ENCODE measurements at places on chromosomes 7 and 10.

DNA sequence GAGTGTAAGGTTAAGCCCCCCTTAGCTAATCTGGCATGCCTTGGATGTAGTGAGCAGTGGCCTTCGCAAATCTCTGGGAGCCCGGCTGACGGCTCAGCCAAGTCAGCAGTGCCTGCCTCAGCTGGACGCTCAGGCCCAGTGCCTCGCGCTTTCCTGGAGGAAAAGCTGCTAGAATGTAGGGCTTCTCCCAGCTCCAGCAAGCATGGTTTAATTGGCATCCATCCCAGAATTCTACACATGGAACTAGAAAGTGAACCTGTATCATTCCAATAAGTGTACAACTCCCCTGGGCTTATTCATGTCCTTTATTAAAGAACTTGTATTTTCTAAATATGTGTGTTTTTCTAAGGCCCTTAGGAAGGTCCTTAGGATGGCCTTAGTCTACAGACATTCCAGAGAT is 287.8 kb upstream of the SHH start:
- DNase-seq: no peak

GRCh38 chr7:151023232-151023631 is 1.1 kb downstream of the ATG9B start:
- no peak for DNase-seq

DNA sequence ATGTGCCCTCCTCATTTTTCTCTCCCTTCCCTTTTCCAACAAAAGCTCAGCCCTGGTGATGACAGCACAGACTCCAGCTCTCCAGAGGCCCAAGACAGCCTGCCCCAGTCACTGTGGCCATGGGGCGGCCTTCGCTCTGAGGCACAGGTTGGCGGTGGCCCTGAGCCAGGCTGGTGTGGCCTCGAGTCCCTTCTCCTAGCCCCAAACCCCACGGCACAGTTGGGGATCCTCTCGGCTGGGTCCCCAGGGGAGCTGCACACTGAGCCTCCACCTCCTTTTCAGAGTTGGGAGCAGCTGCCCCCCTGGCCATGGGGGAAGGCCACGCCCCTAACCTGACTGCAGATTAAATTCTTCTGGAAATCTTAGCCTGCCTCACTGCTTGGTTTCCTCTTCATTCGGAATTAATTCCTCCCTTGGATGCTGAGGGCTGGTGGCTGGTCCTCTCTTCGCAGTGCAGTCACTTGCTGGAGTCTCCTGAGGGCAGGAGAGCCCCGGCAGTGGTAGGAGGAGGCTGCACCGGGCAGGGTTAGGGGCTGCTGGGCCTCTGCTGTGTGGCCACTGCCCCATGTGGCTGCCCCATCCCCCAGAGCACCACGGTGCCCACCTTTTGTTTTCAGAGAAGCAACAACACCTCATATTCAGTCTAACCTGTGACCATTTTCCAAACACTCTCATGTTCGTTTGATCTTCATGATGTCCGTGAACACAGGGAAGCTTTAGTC is 426.6 kb downstream of the DNAJB6 start:
- no peak for DNase-seq

DNA sequence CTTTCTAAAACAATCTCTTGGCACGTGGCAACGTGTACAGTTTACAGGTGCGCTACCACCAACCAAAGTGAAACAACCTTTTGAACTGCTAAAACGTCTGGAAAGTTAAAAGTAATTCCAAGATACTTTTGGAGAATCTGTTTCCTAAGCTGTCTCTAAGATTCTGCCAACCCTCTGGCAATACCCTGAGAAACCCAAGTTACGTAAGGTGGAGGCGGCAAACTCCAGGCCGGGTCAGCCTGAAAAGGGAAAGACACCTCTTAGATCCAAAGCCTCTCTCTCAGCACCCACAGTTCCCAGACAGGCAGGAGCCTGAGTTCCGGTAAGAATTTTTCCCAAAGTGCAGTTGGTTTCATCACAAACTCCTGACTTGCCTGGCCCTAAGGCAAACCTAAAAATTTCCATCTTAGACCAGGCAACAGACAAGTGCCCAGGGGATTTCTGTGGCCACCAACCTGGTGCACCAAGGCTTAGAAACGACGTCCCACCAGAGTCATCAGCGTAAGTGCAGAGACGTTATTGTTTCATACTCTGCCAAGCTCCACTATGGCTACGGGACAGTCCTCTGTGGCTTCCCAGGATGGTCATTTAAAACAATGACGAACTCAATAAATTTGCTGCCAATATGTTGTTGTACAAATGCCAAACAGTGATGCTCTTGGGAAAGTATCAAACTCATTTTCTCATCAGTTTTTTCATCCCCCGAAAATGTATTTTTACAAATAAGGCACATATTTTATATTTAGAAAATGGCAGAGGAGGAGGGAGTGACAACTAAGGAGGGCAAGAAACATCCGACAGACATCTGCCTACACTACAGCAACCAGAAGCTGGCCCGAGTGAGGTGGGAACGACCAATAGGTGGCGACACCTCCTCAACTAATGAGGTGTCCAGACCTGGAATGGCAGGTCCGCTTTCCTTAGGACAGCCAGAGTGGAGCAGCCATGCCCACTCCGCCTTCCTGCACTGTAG is 205.8 kb upstream of the FRMD4A start:
- no peak for DNase-seq

DNA sequence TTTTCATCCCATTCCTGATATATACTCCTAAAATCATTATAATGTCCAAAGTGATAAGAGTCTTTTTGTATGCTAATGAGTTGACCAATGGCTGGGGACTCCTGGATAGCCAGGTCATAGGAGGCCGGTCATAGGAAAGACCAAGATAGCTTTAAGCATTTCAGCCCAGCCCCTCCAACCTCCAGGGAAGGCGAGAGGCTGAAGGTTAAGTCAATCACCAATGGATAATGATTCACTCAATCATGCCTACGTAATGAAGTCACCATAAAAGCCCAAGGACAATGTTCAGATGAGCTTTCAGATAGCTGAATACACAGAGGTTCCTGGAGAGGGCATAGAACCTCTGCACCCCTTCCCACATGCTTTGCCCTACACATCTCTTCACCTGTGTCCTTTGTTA is 75.7 kb downstream of the VWDE start:
- DNase-seq: no peak

- no peak for DNase-seq
Observed at GRCh38 chr10:34031400-34031799, 696.9 kb upstream of the NRP1 start.

- DNase-seq: no peak
Observed at GRCh38 chr7:116542618-116543017, 17.8 kb downstream of the CAV1 start.

Data from NCI-H2029 (cell line).